ENCODE measurements at places on chromosomes 2 and 18.

DNA sequence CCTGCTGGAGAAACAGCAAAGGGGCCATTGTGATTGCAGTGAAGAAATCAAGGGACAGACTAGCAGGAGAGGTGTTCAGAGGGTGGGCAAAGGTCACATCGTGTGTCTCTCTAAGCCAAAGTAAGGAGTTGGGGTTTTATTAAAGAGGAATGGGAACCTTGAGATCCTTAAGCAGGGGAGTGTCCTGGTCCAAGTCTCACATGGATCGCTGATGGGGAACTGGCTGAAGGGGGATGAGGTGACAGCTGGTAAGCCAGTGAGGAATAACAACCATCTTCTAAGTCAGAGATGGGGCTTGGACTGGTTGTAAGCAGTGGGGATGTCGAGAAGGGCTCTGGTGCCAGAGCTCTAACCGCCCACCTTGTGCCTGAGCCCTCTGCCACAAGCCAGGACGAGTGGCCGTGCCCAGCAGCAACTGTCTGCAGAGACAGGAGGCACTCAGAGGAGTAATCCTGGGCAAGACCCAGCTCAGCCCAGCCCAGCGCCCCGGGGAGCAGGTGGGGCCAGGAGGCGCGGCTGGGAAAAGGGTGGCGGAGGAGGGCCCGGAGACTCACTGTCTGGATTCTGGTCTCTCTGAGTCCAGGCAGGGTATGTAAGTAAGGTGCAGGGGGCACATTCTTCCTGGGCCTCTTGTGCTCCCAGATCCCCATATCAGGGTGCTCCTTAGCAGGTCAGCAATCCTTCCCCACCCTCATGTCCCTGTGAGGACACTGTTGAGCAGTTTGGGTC, 13.7 kb downstream of the WNT10A start:
- DNase-seq = no peak

- no peak for DNase-seq
Observed at GRCh38 chr2:119231975-119232665, 8.5 kb downstream of the STEAP3 start.

- no peak for DNase-seq
Observed at GRCh38 chr18:55510809-55511208, 77.2 kb downstream of the TCF4 start.

- no peak for DNase-seq
Observed at GRCh38 chr18:75334869-75335268, 92.6 kb downstream of the SMIM21 start.

GRCh38 chr2:126315828-126316227, 340.1 kb upstream of the GYPC start:
- DNase-seq = no peak

- DNase-seq = peak; percentile 61
Observed at GRCh38 chr2:211455216-211455841, 898.9 kb downstream of the CPS1 start.

DNA sequence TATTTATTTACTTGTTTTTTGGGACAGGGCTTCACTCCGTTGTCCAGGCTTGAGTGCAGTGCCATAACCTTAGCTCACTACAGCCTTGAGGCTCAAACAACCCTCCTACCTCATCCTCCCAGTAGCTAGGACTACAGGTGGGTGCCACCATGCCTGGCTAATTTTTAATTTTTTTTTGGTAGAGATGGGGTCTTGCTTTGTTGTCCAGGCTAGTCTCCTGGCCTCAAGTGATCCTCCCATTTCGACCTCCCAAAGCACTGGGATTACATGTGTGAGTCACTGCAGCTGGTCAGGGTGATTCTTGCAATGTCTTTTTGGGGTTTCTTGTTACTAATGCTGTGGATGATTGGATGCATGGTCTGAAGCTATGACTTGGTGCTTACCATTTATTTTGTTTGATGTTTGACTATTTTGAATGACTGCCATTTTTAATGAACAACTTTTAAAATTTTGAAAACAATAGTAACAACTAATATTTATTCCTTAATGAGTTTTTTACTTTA, 6.5 kb downstream of the CERS6 start:
- DNase-seq = no peak

DNA sequence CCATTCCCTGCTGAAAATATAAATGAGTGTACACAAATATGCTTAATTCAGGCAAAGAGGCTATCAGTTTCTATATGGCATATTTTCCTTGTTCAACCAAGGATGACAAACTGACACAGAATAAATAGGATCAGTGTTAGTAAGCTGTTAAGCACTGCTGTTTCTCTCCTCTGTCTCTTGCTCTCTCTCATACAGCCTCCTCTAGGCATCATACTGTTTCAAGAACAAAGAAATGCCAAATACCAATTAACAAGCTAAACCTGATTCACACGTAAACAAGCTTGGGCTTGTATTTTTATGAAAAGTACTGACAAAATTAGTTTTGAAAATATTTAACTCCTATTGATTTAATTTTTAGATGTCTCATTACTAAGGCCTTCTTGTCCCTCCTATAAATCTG, 1027.2 kb upstream of the ACVR2A start:
- peak; percentile 47 for DNase-seq

DNA sequence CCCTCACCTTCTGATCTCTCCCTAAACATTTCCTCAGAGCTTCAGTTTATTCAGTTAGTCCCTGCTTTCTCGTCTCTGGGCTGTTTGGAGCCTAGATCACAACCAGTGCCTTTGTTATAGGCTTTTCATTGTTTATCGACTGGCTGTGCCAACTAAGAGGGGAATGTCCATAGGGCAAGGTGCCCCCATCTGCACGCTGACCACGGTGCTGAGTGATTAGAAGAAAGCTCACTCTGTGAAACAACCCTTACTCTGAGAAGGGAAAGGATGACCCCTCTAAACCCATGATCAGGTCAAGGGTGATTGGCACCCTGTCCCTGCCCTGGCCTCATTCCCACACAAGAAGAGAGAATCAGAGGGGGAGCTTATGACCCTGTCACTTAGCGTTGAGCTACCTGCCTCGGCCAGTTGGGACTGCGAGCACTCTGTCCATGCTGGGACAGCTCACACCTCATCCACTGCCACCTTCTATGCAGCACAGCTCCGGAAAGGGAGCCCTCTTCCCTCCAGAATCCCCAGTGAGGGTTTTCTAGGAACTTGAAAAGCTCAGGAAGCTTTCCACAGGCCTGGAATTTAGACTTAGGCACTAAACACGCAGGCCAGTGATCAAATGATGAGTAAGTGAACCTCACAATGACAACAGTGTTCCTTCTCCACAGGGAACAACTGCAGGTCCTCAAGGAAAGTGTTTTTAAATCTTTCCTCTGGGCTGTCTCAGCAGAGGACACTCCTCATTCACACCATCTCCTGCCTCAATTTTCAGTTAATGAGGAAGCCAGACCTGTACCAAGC, 2.3 kb upstream of the ACTG2 start:
- DNase-seq = no peak
